ENCODE measurements at places on chromosomes 1 and 21.
A peak's percentile ranks its signal among the peaks of the same experiment; 100 is the strongest.

DNA sequence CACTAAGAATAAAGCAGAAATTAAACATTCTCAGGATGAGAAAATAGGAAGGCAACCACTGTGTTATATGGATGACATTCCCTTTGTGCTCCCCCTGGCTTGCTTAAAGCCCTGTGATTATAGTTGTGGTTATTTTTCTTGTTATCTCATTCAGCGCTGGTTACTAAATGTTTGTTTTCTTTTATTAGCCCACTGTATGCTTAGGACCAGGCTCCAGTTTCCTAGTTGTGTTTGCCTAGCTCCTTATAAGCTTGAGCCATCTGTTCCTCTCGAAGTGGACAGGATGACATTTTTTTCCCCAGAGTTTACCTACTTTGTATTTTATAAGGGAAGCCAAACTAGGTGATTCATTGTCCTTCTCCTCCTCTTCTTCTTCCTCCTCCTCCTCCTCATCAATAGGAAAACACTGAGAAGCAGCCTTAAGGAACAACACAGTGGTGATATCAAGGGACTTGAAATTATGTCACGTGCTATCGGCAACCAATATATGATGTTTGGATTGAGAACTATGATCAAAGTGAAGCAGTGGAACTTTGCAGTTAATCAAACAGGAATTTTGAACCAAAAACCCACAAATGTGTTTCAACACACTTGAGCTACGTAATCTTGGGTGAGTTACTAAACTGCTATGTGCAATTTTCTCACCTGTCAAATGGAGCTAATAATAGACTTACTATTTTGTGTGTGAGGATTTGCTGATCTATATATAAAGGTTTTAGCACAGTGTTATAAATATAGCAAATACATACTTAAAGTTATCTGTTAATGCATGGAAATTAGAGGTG, 35.1 kb upstream of the RGS7 start:
- DNase-seq, result no peak

GRCh38 chr1:3436451-3436850, 18.0 kb upstream of the ARHGEF16 start:
- DNase-seq, result no peak

GRCh38 chr21:41711416-41712007, 55.3 kb downstream of the RIPK4 start:
- DNase-seq, result no peak

DNA sequence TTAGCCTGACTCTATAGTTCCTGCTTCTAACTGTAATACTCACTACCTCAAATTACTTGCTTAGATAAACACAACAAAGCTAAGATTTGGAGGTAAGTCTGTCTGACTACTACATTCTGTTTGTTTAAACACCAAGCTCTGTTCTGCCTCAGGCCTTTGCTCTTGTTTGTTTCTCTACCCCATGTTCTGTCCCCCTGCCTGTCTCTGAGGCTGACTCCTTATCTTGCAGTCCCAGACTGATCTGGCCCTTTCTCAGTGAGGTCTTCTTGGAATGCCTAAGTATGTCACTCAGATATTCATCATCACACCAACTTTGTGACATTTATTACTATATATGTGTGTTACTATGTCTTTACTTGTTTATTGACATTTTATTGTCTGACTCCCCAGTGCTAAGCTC, 425.5 kb downstream of the LMO4 start:
- no peak for DNase-seq

DNA sequence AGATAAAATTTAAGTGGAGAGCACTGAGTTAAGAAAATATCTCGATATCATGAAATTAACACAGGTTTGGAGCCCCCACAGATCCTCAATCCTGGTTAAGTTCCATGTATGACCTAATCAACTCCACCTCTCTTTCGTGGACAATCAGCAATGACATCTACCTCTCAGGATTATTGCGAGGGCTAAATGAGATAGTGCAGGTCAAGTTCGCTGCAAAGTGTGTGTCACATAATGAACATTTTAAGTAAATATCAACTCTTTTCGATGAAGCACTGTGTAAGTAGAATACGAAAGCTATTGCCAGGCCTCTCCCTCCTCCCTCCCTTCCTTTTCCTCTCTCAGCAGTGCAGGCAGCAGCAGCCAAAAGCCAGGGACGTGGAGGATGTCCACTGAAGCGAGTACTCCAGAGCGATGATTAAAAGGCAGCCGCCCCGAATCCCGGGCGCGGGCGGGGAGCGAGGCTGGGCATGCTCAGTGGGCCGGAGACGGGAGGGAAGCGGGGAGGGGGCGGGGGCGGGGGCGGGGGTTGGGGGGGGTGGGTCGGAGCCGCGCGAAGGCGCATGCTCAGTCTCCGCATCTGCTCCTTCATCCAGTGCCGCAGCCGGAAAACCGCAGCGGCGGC, at the start of gene CAMSAP2:
CAMSAP2 (plus strand) TSS at position 567 of the 622 bp plus-strand sequence. CDS start 935 bp downstream, outside the sequence.
- peak; percentile 61 for DNase-seq

- no peak for DNase-seq
Observed at GRCh38 chr1:64235181-64235580, 31.8 kb downstream of the UBE2U start.

- DNase-seq, result no peak
Observed at GRCh38 chr1:167227934-167228378, 7.3 kb downstream of the POU2F1 start.

GRCh38 chr1:240803151-240803550, 191.2 kb upstream of the GREM2 start:
- no peak for DNase-seq

- DNase-seq, result no peak
Observed at GRCh38 chr21:31911138-31911907, 38.5 kb downstream of the HUNK start.

DNA sequence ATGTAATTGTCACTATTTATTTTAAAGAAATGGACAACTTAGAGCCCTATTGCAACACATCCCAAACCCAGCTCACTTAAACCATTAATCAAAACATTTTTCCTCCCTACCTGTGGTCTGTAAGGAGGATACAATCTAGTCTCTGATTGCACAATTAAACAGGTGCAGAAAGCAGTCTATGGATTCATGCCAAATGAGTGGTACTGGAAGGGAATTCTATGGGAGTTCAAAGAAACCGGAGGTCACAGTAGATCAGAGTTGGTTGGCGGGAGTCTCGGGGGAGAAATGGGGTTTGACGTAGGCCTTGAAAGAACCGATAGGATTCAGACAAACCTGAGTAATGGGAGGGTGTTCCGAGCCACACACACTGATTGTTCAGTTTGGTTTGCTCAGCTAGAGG, 314.9 kb downstream of the KIF26B start:
- DNase-seq, result no peak

DNA sequence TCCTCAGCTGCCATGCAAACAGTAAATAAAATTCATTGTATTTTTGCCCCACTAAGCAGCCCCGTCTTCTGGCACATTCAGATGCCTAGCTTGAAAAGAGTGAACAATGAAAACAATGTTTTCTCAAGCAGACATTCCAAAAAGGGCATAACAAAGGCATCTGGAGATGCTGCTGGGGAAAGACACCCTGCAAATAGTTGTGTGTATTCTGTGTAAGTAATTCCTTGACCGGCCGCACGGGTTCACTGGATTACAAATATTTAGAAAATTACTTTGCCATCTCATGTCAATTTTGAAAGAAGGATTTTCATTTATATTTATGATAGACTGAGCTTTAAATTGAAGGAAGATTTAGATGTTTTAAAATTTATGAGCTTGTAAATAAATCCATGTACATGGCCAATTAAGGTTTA, 142.2 kb downstream of the SLC45A1 start:
- no peak for DNase-seq

- no peak for DNase-seq
Observed at GRCh38 chr1:64483731-64484414, 13.9 kb downstream of the CACHD1 start.

DNA sequence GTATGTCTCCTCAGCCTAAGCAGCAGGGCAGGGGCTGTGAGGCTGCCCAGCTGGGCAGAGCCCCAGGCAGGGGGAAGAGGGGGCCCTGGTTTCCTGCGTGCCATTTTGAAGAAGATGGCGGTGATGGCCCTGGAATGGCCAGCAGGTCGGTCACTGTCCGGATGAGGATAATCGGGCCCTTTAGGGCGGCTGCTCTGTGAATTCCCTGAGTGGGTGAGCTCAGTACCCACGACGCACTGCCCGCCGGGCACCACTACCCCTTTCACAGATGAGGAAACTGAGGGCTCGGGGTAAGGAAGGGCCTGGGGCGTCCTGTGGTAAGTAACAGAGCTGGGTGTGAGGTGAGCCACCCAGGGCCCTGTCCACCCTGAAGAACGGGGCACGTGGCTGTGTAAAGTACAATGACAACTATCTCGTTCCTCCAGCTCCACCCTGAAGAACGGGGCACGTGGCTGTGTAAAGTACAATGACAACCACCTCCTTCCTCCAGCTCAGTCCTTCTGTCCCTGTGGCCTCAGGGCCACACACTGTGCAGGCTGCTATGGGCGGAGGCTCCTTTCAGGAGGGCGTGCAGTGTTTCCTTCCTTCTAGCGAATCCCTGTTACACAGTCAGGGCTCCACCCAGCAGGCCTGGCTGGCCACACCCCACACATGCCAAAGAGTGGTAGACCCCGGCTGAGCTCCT, 23.2 kb downstream of the ITGB2 start:
- DNase-seq, result no peak

DNA sequence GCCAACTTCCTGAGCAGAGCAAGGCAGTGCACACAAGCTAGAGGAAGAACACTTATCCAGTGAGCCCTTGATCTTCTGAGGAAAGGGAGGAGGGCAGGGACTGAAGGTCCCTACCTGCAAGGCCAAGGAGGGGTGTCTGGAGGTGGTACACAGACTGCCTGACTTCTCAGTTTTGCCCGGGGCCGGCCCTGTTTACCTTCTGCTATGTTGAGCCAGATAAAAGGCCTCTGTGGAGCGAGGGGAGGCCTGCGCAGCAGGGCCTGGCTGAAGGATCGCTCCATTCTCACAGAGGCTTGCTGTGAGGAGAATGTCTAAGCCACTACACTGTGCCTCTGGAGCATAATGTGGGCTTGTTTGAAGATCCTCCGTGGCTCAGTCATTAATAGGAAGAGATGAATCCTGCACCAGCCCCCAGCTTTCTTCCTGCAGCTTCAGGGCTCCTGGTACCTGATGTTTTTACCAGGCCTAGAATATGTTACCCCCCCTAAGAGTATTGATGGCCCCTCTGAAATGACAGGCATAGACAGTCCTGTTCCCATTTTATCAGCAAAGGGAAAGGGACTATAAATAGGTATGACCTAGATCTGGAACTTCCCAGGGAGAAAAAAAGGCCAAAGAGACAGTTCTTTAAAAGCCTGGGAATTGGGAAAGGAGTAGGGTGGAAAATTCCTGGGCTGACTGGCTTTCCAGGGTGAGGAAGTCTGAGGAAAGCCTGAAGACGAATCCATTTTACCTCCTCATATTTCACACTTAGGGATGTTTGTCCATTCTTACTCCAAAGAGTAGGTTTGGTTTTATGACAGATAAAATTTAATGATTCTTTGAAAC, 4.7 kb downstream of the POGK start:
- no peak for DNase-seq

- no peak for DNase-seq
Observed at GRCh38 chr1:15507278-15507677, 16.7 kb downstream of the CASP9 start.

DNA sequence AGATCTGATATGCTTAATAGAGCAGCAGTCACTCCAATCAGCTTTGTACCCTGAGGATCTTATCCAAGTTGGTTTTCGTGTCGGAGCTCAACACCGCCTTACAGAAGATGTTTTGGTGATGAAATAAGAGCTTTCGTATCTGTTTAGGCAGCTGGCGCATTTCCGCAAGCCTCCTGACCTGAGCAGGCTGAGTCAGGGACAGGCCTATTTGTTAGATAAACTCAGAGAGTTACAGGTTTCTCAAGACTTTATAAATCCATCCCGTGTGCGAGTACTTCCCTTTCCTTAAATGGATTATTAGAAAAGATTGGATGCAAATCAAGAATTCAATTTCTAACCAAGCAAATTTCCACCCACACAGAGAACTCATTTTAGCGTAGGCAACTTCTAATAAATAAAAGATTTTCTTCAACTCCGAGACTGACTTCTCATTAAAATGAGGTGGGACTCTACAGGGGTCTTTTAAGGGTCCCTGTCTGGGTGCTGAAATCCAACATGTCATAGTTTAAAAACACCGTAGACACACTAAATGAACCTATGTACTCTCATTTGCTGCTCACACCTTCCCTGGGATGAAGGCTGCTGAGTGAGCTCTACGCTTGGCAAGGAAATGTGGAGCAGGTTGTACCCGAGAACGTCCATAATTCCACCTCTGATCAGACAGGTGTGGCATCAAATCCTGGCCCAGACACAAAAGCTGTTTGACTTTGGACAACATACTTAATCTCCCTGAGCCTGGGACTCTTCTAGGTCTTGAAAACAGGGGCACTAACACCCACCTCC, 106.9 kb upstream of the F3 start:
- no peak for DNase-seq

DNA sequence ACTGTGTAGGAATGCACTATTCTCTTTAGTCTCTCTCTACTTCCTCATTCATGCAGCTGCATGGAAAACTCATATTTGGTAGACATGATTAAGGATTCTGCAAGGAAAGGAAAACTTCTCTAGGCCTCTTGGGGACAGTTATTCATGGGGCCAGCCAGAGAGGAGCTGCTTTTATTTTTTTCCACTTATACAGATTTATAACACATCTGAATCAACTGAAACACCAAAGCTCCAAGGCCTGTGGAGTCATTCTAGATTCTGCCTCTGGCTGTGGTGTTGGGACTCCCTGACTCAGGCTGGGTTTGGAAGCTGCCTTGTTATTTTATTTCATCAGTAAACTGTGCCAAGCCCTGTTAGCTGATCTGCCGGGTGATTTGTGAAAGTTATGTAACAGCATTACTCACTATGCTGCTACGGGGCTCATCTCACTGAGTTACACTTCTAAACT, 83.9 kb upstream of the EDEM3 start:
- DNase-seq, result peak; percentile 37

DNA sequence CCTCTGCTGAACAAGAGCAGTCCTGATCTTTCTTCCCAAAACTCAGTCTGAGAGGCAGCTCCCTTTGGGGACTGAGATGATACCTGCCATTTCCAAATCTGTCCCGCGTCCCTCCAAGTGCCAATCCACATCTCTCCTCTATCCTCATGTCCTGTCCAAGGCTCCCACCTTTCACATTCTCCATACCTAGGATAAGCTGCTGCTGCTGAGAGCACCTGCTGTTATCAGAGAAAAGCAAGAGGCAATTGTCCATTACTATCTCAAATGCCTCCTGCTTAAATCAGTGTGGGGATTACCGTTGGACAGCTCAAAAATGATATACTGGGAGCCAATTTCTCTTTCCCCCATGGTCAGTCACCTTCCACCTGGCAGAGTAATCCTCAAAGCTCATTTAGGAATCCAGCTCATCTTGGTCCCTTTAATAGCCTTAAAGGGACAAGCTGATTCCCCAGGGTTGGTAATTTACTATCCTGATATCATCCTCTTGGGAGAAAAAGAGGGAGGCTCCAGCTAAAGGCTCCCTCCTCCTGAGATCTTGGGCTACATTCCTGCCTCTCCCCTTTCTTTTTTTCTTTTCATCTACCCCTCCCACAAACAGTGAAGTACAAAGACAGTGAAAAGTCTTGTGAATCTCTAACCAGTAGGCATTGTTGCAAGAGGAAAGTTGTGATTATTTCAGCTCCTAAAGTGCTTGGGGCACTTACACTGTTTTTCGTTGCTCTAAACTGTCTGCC, 278.1 kb upstream of the CAMK1G start:
- no peak for DNase-seq

Measured in T-helper 22 cell (primary cell).